Sciatic nerve (tissue), 2 donors: ENCODE measurements at places on chromosomes 3 and 15. TPM values are rescaled to one million over a fixed set of nuclear protein-coding genes. Genes with fewer than 3 reads are reported as not detected.

Gene HDC
- 8.1 TPM for total RNA-seq

Gene ZKSCAN7
- 5.7 TPM for total RNA-seq

Gene TNFSF10
- 36.5 TPM for total RNA-seq

Gene NR1D2
- 71.5 TPM for total RNA-seq

Gene CRBN
- 87.5 TPM for total RNA-seq

Gene FANCI
- 5.0 TPM for total RNA-seq

Gene GOLGA6D
- total RNA-seq, result 0.18 TPM

Gene NLGN1
- 26.0 TPM for total RNA-seq

- no peak for DNase-seq
These were observed 30.2 kb upstream of the GREM1 start for GRCh38 chr15:32687556-32687955.

- no peak for DNase-seq
These were observed 1.3 kb downstream of the GMPS start for GRCh38 chr3:155871746-155872158.

DNA sequence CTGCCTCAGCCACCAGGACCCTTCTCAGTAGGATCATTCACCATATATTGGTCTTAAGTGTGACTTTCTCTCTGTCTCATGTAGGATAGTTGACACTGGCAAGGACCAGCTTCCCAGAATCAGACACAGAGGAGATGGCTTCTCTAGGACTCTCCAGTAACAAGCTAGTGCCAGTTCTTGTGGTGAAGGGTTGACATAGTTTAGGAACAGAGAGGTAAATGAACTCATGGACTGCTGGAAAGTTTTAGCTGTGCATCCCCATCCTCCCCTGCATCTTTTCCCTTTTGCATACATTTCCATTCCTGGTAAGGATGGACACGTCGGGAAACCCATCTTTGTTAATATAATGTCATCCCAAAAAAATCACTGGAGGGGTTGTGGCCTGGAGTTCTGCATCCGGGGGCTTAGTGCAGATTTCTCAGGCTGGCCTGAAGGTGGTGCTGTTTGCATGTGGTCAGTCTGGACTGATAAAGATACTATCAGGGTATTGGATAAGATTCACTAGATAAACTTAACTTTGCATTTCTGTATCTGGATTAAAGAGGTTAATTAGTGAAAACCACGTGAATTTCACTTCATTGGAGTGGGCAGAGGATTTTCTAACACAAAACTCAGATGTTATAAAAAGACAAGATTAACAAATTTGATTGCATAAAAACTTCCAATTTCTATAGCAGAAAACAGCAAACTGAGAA lies 110.8 kb downstream of the TBC1D2B start:
- DNase-seq, result no peak

GRCh38 chr3:187942658-187943241 lies 197.5 kb upstream of the BCL6 start:
- DNase-seq, result no peak

DNA sequence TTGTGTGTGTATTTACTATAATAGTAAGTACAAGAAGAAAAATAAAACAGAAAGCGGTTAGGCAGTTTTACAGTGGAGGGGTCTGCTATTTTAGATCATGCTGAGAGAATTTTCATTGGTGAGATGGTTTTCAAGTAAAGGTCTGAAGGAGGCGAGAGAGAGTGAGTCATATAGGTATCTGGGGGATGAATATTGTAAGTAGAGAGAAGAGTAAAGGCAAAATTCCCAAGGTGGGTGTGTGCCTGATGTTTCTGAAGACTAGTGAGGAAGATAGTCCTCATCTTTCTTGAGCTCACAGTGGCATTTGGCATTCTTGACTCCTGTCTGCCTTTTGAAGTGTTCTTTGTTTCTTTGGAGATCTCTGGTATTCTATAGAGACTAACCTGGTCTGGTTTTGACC lies 38.6 kb downstream of the CRYBG3 start:
- no peak for DNase-seq

GRCh38 chr3:5520237-5520636 lies 332.7 kb downstream of the EDEM1 start:
- DNase-seq, result no peak

- no peak for DNase-seq
These were observed 10.6 kb downstream of the CMC1 start for GRCh38 chr3:28252001-28252431.

GRCh38 chr3:18634461-18634860 lies 209.3 kb upstream of the SATB1 start:
- no peak for DNase-seq

GRCh38 chr3:59456852-59457485 lies 407.1 kb upstream of the CFAP20DC start:
- DNase-seq, result no peak

GRCh38 chr3:196788528-196788927 lies 48.9 kb downstream of the PAK2 start:
- no peak for DNase-seq

GRCh38 chr15:46576646-46577395 lies 942.0 kb downstream of the SQOR start:
- no peak for DNase-seq

DNA sequence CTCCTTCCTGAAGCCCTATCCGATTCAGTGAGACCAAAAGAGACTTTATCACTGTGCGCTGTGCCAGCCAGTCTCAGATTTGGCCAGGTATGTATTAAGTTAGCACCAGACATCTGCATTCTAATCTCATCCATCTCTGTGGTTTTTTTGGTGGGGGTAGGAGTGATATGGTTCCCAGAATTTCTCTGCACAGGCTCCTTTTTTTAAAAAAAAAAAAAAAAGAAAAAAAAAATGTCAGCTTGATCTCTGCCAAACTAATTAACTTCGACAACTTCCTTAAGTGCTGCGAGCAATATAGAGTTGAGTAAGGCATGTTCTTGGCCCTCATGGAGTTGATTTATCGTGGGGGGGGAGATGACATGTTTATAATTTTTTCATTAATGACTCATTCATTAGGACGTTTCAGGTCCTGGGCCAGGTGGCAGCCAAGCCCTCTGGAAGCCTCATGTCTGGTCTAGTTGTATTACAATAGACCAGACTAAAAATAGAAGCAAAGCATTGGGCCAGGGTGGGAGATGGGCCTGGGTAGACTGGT lies 12.9 kb downstream of the SLCO3A1 start:
- DNase-seq, result no peak

DNA sequence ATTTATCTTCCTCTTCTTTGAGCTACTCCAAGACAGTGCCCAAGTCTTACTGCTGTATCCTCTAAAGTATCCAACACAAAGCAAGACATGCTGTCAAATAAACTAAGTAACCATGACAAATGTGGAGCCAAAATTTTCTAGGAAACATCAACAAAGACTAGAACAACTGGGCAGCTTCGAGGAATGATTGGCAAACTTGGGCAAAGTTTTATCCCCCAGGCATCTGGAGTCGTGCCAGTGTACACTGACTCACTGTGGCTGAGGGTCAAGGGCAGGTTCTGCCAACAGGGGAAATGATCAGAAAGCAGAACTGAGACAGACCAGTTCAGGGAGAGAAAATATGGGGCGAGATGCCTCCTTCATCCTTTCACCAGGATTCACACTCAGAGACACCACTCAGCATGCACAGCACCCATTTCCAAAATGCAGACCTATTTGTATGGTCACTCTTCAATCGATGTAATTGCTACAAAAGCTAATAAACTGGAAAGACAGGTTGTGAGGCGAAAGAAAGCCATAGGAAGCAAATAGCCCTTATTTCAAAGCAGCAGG lies 65.8 kb downstream of the MB21D2 start:
- peak; percentile 69 for DNase-seq

- DNase-seq, result no peak
These were observed 765.7 kb downstream of the DIPK2A start for GRCh38 chr3:144737281-144737680.

GRCh38 chr15:51516291-51516690 lies 106.3 kb downstream of the DMXL2 start:
- DNase-seq, result no peak

GRCh38 chr3:54985856-54986255 lies 58.0 kb upstream of the LRTM1 start:
- no peak for DNase-seq

DNA sequence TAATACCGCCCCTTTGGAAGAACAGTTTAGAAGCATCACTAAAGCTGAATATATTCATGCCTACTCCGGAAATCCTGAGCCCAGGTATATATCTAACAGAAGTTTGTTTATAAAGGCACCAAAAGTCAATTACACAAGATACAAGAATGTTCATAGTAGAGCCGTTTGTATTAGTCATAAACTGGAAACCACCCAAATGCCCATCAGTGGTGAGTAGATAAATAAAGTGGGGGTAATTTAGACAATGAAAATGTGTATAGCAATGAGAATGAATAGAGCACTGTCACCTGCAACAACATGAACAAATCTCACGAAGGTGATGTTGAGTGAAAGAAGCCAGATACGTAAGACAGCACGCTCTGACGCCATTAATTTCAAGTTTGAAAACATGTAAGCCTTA lies 68.3 kb upstream of the GLCE start:
- no peak for DNase-seq

DNA sequence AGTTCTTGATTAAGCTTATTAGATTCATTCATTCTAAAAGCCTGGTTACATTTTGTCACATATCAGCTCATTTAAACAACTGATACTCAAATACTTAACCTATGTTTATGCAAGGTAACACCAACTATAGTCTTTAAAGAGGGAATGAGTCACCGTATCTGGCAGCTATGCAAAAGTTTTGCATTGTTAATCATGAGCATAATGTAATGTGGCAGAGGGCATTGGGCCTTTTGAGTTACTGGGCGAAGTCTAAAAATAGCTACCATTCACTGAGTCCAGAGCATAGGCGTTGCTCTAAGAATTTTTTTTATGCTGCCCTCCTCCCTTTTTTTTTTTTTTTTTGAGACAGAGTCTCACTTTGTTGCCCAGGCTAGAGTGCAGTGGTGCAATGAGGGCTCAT lies 277.7 kb upstream of the ZNF717 start:
- no peak for DNase-seq

DNA sequence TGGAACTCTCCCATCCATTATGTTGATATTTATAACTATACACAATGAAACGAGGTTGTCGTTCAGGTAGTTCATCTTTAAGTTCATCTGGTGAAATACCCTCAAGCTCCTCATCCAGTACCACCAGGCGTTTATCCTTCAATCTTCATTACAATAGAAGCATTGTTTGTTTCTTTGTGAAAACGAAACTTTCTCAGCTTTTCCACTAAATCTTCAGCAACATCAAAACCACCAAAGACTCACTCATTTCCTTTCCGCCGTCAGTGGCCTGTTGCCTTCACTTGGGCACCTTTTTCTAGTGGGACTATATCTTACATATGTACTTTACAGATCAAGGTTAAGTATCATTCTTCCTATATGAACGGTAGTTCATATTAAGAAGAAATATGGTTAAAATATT lies 44.1 kb upstream of the TFG start:
- DNase-seq, result no peak

- no peak for DNase-seq
These were observed 19.0 kb downstream of the ALDH1A2 start for GRCh38 chr15:58046467-58046866.

DNA sequence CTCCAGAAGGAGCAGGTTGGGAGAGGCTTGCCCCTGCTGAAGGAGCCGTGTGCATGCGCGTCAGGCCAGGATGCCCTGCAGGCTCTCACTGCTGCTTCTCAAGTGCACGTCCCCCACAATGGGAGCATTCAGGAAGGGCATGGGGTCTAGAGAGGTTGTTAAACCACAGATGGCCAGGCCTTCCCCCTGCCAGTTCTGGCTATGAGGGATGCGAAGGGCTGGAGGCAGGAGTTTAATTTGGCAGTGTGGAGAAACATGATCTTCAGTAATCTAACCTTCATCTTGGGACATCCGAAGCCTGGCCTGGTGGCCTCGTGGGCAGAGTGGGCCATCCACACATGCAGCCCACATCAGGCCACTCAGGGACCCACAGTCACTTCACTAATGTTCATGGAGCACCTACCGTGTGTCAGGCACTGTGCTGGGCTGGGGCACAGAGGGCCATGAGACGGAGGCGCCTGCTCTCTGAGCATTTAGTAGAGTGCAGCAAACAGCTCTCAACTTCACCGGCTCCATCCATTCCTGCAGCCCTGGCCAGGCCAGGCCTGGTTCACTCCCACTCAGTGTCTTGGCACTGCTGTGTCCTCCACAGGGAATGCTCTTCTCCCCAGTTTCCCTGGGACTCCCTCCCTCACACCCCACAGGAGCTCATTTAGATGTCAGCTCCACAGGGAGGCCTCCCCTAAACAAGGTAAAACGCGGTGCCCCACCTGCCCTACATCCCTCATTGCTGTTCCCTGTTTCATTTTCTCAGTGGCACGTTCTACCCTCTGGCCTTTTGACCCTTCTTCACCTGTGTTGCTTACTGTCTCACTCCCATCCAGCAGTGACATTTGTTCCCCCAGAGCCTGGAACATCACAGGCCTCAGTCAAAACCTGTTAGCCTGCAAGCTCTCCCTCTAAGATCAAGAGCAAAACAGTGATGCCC lies 4.0 kb downstream of the CFAP100 start:
- DNase-seq, result no peak

GRCh38 chr3:152331018-152331541 lies 62.4 kb downstream of the MBNL1 start:
- DNase-seq, result no peak

GRCh38 chr3:190504354-190505125 lies 9.3 kb upstream of the IL1RAP start:
- DNase-seq, result no peak

GRCh38 chr3:71791634-71792033 lies 6.7 kb upstream of the PROK2 start:
- no peak for DNase-seq

- no peak for DNase-seq
These were observed 772.8 kb upstream of the LMCD1 start for GRCh38 chr3:7728566-7729519.
